ENCODE measurements at places on chromosomes 3 and 15. TPM values are rescaled to one million over a fixed set of nuclear protein-coding genes. Genes with fewer than 3 reads are reported as not detected.

DNA sequence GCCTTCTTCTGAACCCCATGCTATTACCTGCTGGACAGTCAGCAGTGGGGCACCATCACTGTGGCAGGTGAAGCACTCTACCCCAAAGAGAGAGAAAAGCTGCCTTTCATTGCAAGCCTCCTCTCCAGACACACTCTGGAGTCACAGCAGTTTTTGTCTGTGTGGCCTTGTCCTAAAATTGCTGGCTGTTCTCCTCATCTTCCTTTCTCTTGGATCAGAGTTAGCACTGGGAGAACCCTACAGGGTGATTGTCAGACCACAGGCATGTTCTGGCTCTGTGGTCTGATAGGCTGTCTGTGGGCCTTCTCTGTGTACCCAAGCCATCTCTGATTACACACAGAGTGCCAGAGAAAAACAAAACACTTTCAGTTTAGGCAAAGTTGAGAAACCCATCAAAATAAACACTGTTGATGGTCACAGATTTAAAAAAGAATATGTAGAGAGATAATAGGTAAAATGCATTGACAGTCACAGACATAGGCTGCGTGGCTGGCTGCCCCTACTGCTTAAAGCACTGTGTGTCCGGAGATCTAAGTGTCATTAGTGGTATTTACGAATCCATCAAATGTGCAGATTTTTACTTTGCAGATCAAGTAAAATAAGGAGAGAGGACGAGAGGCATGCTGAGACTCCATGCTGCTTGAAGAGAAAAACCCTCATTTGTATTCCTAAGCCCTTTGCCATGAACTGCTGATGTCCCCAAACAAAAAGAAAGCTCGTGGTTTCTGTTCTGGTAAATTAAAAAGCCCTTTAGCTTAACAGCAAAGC lies 689.9 kb downstream of the TUSC7 start:
- DNase-seq = no peak

DNA sequence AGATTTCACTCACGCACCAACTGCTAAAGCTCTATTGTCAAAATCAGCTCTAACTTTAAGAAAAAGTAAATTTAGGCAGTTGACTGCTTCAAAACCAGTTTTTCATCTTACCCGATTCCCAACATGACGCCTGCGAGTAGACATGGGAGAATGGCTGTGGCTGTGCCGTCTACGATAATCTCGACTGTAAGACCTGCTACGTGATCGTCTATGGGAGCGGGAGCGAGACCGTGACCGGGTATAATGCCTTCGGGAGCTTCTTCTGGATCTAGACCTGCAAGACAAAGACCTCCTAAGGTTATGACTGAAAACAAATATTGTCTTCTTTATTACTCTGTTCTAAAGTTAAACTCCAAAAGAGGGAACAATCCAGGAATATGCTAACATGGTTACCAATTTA lies 12.5 kb downstream of the TRA2B start:
- no peak for DNase-seq

DNA sequence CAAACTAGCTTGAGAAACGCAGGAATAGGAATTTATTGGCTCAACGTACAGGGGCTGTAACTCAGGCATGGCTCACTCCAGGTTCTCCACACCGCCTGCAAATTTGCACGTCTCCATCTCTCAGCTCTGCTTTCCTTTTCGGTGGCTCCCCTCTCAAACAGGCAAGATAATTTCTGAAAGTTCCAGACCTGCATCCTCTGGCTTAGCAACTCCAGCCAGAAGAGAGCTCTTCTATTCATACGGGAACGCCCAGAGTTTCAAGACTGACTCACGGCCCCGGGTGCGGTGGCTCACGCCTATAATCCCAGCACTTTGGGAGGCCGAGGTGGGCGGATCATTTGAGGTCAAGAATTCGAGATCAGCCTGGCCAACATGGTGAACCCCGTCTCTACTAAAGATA lies 139.7 kb upstream of the BNIP2 start:
- no peak for DNase-seq

GRCh38 chr15:94164202-94164807 lies 67.1 kb upstream of the MCTP2 start:
- peak; percentile 63 for DNase-seq

GRCh38 chr3:47890828-47891612 lies 88.1 kb downstream of the DHX30 start:
- DNase-seq = peak; percentile 15

DNA sequence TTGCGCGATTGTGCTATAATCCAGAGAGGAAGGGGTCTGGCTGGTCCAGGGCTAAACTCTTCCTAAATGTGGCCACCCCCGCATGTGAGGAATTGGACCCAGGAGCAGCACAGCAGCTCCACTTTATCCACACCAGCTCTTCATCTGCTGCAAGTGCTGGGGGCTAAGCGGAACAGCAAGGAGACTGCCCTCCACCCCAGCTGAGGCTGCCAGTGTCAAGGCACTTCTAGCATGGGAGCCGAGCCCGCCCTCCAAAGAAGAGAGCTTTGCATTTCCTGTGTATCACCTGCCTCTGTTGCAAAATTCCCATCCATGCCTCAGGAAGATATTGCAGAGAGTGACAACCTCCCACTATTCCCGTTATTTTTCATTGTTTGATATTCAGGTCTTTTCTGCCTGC lies 333.6 kb downstream of the ARRDC4 start:
- DNase-seq = no peak

The IRAK2 gene
- total RNA-seq = 2.7 TPM

The LRRC49 gene
- 9.8 TPM for total RNA-seq

The ST8SIA2 gene
- 0.09 TPM for total RNA-seq

The TLR9 gene
- total RNA-seq = 1.4 TPM

The GJD2 gene
- total RNA-seq = 0.20 TPM

The MST1R gene
- total RNA-seq = 131 TPM

The GOLGA6L10 gene
- 1.6 TPM for total RNA-seq

The FBLN2 gene
- 44.3 TPM for total RNA-seq

The ALDH1L1 gene
- total RNA-seq = 9.0 TPM

The IL17RE gene
- total RNA-seq = 91.5 TPM

The HDC gene
- total RNA-seq = 11.7 TPM
